ENCODE measurements at places on chromosomes 12 and 14.
A peak's percentile ranks its signal among the peaks of the same experiment; 100 is the strongest.

- no peak for DNase-seq
Measured at GRCh38 chr12:41936333-41936732, 208.3 kb downstream of the GXYLT1 start.

DNA sequence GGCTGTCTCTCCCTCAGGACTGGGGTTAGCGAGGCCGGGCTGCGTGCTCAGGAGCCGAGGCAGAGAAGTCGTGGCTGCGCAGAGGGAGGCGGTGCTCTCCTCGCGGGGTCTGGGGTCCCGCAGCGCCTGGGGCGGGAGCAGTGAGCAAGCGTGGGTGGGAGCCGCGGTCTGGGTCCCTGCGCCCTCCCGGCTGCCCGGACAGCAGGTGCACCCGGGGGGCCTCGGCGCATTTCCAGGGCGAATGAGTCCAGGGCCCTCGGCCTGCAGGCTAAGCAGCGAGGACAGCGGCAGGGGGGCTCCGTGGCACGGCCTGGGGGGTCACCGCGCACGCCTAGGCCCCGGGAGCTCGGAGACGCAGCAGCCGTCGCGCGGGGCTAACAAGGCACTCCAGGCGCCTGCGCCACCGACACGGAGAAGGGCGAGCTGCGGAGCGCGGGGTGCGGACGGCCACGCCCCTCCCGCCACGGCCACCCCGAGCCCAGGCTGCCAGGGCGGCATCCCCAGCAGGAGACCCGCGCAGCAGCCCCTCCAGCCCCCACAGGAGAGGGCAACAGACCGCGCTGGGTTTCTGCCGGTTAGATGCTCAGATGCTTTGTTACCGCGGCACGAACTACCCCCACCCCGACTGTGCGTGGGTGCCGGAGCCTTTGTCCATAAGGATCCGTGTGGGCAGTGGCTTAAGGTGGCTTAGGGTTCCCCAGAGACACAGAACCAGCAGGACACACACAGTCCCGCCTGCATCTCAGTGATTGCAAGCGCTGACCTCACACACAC is 117.7 kb upstream of the C14orf180 start:
- peak; percentile 52 for DNase-seq

DNA sequence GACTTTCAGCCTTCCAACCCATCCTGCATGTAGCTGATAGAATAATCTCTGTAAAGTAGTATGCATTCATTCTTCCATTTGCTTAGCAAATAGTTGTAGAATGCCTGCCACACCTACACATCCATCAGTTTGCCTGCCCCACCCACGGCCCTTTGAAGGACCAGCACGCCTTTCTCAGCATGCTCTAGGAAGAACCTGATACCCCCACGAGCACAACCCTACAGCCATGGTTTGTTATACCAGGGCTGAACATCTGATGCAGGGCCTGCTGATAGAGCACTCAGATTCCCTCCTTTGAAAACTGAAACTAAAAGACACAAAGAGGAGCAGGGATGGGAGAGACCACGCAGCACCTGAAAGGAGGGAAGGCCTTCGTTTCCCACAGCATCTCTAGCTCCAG is 205.1 kb downstream of the ANO2 start:
- no peak for DNase-seq

DNA sequence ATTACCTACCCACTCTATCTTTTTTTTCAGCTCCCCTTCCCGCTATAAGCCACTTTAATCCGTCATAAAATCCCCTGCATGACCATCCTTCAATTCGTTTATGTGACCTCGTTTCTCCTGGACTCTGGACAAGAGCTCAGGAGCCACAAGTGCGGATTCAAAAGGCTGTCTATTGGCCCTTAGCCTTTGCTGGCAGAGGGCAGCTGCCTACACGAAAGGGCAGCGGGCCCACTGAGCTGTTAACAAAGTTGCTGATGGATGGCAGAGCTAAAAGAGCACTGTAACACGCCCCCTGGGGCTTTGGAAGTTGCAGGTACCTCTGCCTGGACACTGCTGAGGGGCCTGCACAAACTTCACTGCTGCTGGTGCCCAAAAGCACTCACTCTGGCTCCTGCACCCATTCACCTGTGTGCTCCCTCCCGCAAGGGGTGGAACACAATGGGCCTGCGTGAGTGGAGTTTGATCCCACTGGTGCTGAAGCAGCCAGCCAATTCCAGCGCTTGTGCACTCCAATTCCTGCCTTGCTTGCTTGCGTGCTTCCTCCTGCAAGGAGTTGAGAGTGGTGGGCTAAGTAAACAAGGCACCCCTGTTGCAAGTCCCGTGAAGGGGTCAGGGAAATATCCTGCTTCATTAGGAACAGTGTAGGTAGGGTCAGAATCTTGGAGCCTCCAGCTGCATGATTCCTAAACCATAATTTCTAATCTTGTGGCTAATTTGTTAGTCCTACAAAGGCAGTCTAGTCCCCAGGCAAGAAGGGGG is 10.6 kb upstream of the DRAM1 start:
- no peak for DNase-seq

DNA sequence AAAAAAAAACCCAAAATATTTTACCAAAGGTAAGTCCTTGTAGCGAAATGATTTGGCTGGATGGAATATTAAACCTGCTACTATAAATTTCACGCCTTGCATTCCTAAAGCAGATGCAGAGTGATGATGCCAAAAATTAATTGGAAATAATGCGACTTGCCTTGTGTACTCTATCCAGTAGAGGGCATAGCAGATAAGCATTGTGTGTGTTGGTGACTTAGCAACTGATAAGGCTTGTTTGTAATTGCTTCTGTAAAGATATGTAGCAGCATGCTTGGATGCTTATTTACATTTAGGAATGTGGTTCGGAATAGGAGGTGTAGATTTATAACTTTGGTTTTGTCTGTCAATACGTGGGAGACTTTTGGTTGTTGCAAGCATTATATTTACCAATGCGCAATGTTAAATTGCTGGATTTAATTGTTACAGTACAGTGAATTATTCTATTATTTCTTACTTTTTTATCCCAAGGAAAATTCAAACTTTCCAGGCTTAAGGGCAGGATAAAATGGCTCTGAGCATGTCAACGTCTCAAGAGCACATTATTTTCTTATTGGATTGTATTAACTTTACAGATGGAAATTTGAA is 80.5 kb downstream of the TMEM260 start:
- peak; percentile 55 for DNase-seq

GRCh38 chr14:58801086-58801485 is 163.3 kb downstream of the DACT1 start:
- no peak for DNase-seq

DNA sequence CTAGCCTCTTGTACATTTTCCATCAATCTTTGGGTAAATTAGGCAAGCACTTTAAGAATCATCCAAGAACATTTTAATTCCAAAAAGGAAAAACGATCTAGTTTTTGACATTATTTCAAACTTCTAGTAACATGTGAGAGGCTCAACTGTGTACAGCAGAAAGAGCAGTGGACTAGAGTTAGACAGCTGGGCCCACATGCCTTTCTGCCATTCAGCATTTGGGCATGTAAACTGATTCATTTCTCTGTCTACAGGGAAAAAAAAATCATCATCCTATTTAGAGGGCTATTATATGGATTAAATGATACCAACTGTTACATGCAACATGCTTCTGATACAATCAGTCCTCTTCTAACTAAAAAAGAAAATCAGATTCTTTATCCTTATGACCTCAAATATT is 17.7 kb downstream of the ATP2B1 start:
- DNase-seq = no peak

GRCh38 chr12:121861636-121862254 is 3.1 kb upstream of the HPD start:
- DNase-seq = no peak

- no peak for DNase-seq
Measured at GRCh38 chr14:94382716-94383596, 5.4 kb downstream of the SERPINA1 start.

DNA sequence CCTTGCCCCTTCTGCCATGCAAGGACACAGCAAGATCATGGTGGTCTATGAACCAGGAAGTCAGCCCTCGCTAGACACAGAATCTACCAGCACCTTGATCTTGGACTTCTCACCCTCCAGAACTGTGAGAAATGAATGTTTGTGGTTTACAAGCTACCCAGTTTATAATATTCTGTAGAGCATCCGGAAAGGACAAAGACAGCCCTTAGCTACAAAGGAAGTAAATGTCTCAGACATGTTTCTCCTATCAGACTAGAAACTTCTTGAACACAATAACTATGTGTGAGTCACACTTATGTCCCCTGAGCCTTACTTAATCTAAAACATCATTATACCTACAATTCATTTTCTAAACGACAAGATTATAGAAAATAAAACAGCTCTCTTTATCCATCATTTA is 176.7 kb downstream of the KLHL28 start:
- DNase-seq = no peak

All from NCI-H345 (cell line).